ENCODE measurements at places on chromosomes 7 and 10.

GRCh38 chr7:6250364-6250833 is 22.0 kb downstream of the CYTH3 start:
- no peak for DNase-seq

DNA sequence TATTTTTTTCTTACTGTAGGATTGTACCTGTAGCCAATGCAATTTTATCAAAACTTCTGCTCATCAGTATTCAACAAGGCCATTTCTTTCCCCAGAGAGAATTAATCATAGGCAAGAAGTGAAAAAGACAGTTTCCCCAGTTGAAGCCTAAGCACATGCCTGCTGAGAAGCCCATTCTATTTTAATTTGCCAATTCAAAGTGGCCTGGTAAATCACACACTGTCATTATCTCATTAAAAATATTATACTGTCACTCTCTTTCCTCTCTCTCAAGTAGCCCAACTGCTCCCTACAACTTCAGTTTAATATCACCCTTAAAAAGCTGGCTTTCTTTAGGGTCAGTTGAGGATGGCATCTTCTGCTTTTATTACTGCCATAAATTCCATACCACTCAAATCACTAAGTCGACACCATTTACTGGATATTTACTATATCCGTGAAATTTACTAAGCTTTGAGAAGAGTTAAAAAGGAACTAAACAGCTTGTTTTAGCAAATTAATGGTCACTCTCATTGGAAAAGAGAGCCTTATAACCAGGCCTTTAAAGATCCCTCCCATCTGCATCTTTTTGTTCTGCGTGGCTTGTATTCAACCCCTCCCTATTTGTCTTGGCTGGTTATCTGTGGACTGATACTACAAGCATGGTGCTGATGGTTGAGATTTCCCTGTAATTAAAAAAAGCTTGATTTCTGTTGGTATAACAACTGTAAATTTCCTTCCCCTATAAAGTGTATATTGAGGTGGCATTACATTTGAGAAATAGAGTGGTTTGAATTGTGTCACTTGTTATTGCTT is 30.6 kb downstream of the COL28A1 start:
- DNase-seq, result no peak

DNA sequence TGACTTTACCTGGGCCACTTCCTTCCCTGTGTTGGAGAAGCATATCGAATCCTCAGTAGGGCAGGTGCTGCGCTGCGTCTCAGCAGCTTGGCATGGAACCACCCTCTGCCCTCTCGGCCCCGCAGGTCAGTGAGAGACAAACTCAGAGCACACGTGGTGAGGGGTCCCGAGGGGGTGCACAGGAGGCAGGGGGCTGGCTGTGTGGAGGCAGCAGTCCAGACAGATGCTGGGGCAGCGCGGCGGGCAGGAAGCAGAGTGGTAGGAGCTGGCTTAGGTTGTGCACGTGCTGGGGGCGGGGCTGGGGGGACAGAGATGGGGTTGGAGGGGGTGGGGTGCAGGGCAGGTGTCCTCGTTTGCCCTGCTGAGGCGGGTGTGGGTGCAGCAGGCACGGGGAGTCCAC is 33.1 kb downstream of the NUB1 start:
- no peak for DNase-seq

DNA sequence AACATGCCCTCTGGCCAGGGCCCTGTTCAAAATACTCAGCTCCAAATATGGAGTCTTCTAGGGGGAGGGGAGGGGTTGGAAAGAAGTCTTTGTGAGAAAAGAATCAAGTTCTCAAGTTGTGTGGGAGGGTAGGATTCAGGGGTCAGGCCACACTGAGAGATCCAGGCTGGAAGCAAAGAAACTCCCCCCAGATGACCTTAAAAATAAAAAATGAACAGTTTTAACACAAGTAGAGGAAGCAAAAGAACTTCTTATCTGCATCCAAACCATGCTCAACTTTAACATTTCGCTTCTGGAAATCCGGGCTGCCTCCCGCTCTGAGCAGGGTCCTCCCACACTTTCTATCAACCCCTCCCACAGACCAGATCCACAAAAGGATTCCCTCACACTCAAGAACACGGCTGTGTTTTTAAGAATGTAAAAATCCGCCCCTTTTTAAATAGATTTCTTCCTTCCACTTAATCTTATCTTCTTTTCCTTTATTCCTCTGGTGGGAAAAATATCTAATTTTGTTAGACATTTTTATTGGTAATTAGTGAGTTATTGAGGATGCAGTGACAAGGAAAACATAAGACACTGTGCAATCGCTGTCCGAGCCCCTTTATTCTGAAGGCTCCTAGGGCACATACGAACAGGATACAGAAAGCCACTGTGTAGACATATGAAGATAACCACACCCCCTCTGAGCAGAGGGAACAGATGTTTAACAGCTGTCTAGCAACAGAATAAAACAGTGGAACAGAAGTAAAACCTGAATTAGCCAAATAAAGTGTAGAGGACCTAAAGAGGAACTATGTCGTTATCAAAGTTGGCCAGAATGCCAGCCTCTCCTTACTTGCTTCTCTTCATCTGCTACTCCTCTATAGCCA is 43.8 kb downstream of the CYTH3 start:
- DNase-seq, result no peak

DNA sequence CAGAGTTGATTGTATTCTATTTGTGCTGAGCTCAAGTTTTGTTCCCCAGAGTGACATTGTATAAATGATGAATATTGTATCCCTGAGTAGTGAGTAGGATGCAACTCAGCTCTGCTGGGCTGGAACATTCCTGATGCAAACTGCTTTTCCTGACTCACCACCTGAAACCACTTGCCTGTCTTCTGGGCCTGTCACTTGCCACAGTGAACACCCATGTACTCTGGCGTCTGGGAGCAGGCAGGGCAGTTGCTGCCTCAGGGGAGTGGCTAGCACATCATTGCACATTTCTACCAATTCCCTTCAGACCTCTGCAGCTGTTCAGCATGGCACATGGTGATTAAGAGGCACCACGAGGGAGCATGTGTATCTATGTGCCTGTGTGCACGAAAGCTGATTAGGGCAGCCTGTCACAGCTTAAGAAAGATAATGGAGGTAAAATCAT is 157.3 kb downstream of the SND1 start:
- DNase-seq, result no peak

GRCh38 chr7:32163141-32163806 is 93.1 kb upstream of the PDE1C start:
- DNase-seq, result no peak

- no peak for DNase-seq
These were observed 193.5 kb downstream of the MGMT start for GRCh38 chr10:129660569-129660968.

DNA sequence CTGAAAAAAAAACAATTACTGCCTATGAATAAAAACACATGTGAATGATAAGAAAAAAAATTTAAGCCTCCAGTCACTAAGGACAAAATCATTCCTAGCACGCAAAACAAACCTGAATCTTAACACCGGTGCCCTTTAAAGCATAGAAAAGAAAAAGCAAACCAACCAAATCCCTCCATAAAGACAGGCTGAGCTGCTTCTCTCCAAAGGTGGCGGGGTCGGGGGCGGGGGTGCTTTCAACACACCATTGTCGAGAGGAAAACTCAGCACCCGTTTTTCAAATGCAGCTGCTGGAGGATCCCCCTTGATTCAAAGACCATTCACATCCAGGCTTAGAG is 1.4 kb downstream of the ST8SIA6 start:
- DNase-seq, result no peak

DNA sequence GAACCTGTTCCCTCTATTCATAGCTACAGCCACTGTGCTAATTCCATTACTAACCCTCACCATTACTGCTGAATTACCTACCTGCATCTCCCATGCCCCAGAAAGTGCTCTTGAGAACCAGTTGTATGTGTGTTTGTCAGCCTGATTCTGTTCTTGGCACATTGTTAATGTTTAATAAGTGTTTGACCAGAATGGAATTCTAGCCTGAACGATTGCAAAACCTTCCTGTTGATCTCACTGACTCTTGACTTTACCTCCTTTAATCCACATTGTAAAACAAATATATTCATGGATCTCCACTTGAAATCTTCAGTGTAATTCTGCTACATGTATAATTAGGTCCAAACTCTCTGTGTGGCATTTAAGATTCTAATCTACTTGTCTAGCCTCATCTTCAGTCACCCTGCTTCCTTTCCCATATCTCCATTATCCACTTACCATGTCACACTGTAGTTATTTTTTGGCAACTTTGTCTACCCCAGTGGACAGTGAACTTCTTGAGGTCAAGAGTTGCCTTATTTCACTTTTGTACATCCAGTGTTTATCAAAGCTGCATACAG is 4.9 kb downstream of the ZNF277 start:
- no peak for DNase-seq

DNA sequence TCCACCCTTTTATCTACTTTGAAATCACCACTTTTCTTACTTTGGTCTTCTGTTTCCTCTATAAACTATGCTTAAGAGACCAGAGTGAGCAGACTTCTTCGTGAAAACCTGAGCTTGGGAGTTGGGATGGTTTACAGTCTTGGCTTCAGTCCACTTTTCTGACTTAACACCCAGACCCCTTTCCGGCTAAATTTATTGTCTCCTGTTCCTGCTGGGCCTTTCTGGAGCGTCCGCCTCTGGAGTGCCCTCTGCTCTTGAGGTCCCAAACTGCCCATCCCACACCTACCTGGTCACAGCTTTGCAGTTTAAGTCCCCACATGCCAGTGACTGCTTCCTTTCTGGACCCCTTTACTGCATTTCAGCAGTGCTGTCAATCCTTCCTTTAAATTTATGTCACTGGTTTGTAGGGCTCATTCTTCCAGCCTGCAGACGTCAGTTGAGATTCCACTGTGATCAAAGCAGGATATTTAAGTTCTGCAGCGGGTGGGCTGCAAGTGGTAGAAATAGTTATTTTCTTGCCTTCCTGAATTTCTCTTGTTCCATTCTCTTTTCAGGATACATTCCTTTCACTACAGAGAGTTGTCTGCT is 80.3 kb downstream of the KAT6B start:
- DNase-seq, result no peak

GRCh38 chr7:157139810-157140510 is 1.2 kb downstream of the UBE3C start:
- DNase-seq, result no peak

DNA sequence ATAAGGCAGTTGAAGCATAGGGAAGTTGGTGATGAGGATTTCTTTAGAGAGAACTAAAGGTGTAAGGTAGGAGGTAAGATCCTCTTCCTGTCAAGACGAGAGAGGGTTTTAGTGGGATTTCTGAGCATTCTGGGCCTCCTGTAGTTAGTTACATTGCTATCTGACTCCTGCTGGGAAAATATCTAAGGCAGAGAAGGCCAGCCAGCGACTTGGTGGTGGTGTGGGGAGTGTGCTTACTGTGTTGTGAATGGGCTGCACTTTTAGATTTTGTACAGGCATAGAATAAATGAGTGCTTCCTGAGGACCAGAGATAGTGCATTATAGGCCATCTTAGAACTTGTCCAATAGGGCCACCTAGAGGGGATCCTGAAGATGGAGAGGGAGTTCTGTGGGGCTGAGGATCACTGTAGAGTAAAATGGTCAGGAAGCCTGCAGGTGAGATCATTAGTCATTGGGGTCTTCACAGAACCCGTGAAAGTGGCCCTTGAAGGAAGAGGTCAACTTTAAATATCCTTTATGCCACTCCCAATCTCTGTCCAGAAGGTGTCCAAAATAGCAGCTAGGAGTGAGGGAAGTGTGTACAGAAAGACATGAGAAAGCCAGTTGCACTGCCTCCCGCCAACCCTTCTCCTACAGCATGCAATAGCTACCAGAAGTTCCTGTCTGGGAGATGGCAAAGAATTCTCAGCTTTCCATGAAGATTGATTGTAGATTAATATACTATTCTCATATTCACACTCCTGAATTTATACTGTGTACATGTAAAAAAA is 266.6 kb downstream of the POLR1F start:
- no peak for DNase-seq

GRCh38 chr10:12025591-12025990 is 17.0 kb downstream of the UPF2 start:
- no peak for DNase-seq

DNA sequence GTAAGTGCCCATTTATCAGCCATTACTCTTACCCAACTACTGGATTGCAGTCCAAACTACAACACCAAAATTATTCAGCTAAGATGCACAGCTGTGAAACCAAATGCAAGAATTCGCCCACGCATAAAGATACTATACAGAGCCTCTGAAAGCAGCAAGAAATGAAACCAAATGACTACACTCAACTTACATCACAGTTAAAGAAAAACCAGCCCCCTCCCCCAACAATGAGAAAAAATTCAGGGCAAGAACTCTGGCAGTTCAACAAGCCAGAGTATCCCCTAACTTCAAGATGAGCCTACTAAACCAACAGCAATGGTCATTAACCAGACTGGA is 209.1 kb upstream of the VWC2 start:
- DNase-seq, result no peak

DNA sequence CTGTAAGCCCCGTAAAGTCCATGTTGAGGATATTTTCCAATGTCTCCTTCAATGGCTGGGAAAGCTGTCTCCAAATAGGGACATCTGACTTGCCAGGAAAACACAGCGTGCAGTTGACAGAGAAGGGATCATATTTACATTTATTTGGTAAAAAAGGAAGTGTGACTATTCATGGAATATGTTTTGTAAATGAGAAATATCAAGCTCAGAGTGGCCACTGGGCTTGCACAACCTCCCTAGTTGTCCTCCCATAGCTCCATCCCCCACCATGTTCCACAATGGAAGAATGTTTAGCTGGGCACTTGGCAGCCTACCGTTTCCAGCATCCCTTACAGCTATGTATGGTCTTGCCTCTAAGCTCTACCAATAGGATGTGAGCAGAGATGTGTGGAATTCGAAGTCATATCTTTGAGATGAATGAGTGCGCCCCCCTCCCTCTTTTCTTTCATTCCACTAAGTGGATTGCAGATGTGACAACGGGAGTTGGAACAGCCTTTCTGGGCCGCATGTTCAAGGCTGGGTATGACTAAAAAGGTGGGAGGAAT is 306.6 kb upstream of the ZMIZ1 start:
- no peak for DNase-seq

- DNase-seq, result no peak
These were observed 82.4 kb upstream of the PODXL start for GRCh38 chr7:131638641-131639430.

DNA sequence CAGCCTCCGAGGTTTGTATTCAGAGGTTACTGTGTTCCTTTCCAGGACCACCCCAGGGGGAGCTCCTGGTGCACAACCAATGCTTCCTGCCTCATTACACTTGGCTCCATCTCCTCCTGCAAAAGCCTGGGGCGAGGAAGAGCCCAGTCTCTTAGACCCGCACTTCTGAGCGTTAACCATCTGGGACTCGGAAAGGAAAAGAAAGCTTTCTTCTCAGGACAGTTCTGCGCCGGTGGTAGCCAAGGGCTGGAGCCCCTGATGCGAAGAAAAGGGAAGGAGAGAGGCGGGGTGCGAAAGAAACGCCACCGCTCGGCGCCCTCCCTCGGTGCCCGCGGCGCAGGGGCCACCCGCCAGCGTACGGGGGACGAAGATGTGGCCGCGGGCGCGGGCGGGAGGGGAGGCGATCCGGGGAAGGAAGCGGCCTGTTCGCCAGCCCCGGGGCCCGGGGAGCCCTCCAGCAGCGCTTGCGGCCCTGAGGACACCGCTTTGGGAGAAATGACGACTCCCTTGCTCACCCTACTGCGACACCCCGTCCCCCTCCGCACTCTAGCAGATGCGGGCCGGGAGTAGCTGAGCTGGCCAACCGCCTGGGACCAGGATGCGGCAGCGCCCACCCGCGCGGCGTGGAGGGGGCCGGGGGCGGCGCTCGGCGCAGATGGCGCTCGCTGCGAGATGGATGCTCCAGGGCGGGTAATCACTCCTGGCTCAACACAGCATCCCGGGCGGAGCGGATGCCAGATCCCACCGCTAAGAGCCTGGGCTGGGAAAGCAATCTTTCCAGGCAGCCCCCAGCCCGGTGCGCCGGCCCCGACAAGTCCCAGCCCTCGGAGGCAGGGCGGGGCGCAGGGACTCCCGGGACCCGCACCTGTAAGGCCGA is 1.3 kb downstream of the NRCAM start:
- no peak for DNase-seq

Data from stimulated activated CD4-positive, alpha-beta T cell treated with anti-CD3 and anti-CD28 coated beads, TNF-alpha, amount 100 ng/mL, for 1 hour (primary cell).